T-cell (primary cell): ENCODE measurements at places on chromosomes 12 and 14. TPM values are rescaled to one million over a fixed set of nuclear protein-coding genes. Genes with fewer than 3 reads are reported as not detected.

Gene CLSTN3
- total RNA-seq: 50.0 TPM

- DNase-seq: no peak
Measured at GRCh38 chr14:70698288-70698687, 56.6 kb downstream of the TTC9 start.

Gene CERS5
- total RNA-seq: 41.1 TPM

GRCh38 chr14:96626121-96626768, 124.1 kb downstream of the PAPOLA start:
- no peak for DNase-seq

DNA sequence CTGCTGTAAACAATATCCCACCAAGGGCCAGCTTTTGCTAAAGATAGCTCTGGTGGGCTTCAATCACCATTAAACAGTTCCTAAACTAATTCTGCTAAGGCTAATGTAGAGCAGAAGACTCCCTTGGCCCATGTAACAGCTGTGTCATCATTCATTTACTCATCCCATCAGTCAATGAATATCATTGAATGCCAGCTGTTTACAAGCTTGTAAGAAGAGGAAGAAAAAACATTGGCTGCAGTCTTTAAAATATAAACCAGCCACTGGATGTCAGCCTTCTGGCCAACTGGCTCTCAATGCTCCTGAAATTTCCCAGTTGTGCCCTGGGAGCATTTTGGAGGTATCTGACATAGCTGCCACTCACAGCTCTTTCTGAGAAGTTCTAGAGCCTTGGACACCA, 18.0 kb upstream of the MAP3K9 start:
- DNase-seq: no peak

DNA sequence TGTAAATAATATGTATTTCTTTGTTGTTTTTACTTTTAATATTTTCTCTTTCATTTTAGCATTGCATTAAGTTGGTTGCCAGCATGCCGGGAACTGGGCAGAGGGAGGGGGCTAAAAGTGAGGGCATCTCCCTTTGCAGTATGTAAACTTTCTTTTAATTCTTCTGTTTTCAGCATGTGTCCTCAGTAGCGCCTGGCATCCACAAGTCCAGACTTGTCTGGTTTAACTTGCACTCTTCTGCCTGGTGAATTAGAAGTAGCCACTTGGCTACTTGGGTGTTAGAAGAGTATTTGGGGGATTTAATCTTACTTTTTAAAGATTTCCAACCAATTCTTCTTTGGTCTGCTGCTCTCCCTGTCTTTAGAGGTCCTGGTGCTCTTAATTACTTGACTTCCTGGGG, 117.2 kb upstream of the SCAF11 start:
- DNase-seq: no peak
